ENCODE measurements at places on chromosomes 1 and 21.

- DNase-seq = no peak
Observed at GRCh38 chr1:62398377-62398776, 38.5 kb upstream of the USP1 start.

DNA sequence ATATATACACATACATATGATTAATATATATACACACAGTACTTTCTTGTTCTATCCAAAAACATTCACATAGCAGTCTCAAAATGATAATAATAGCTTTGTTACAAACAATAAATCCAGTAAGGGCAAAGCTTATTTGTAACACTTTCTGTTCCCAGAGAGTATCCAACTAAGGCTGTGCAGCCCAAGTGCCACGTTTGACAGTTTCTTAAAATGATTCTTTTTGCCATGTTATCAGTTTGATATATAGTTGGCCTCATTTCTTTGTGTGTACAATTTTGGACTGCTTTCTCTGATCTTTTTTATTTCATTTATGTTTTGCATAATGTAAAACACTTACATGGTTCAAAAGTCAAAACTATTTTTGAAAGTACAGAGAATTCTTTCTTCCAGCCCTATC, 11.8 kb downstream of the KCNE1 start:
- no peak for DNase-seq

GRCh38 chr1:29939079-29939478, 702.8 kb downstream of the PTPRU start:
- DNase-seq = no peak

- DNase-seq = no peak
Observed at GRCh38 chr21:19776076-19776475, 1222.1 kb upstream of the NCAM2 start.

- no peak for DNase-seq
Observed at GRCh38 chr1:37123276-37124115, 89.2 kb upstream of the GRIK3 start.

GRCh38 chr1:221230605-221231004, 351.4 kb downstream of the HLX start:
- no peak for DNase-seq

DNA sequence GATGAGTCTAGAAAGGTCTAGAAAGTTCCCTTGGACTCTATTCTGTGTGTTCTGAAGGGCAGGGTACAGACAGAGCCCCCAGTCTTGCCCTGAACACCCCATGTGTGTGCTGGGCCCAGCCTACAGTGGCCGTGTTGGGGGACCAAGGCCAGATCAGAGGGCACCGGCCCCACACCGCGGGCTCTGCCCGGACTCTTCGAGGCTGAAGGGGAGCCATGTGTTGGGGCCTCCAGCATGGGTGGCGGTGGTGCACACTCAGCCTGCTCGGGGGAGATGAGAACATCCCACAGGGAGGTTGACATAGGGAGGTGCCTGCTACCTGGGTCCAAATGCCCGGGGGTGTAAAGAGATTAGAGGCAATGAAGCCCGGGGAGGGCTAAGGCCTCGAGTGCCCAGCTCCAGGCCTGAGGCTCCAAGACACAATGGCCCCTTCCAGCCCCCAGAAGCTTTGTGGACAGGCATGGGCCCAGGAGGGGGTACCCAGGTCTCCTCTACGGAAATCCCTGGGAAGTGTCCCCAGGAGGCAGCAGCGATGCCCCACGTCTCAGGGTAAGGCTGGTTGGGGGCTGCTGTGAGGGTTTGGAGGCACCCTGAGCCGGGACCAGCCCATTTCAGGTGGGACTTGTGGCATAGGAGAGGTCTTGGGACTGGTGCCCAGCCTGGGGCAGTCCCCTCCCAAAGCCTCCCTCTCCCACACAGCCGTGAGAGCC, 12.1 kb downstream of the ARHGEF16 start:
- DNase-seq = no peak

- DNase-seq = no peak
Observed at GRCh38 chr21:39232861-39233291, 49.6 kb upstream of the PSMG1 start.

GRCh38 chr1:232292818-232293217, 337.1 kb downstream of the SIPA1L2 start:
- DNase-seq = no peak

GRCh38 chr1:89065079-89065868, at the start of gene GBP1:
TSS of gene GBP1 (minus strand) at chr1:89065208. CDS start at chr1:89063234, 1,974 bp downstream.
- DNase-seq = no peak

Measured in thoracic aorta (tissue), 2 donors.